ENCODE measurements at places on chromosomes 5 and 9.

GRCh38 chr5:160152901-160153300, 33.7 kb upstream of the PWWP2A start:
- no peak for DNase-seq

DNA sequence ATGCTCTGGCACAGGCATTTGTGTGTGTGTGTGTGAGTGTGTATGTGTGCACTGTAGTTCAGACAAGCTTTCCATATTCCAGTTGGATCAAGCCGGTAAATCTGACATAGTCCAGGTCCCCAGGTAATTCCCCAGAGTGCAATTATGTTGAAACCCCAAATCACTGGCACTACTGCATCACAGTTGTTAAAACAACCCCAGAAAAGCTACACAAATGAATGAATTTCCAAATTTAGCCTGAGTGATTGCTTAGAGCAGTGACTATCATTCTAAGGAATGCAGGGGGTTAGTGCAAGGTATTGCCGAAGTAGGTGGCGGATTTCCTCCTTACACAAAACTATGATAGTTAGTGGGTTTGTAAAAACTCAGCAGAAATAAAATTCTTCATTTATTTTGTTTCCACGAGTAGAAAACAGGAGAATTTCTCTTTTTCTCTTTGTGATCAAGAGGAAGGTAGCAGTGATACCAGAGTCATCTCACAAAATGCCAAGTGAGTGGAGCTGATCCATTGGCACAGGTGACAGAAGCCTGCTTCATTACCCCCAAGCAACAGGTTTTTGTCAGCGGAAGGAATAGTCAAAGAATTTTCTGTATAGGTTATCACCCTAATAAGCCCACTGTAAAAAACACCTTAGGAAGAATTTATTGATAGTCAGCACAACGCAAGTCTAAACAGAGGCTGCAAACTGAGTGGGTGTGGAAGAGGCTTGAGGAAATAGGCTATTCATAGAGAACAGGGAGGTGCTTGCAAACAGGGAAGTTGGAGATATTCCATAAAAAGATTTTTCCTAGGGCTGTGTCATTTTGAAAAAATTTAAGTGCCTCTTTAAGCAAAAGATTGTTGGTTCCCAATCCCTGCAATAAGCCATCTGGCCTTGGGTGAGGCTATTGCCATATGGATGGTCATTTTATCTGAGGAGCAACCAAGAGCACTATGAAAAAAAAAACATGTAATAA, 385.1 kb downstream of the CHSY3 start:
- DNase-seq: no peak

GRCh38 chr5:132556153-132556762, 519 bp upstream of the RAD50 start:
- DNase-seq: no peak

DNA sequence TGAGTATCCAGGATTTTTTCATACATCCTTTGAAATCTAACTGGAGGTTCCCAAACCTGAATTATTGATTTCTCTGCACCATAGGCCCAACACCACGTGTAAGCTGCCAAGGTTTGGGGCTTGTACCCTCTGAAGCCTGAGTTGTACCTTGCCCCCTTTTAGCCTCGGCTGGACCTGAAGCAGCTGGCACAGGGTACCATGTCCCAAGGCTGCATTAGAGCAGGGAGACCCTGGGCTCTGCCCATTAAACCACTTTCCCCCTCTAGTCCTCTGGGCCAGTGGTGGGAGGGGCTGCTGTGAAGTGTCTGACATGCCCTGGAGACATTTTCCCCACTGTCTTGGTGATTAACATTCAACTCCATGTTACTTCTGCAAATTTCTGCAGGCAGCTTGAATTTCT, 532.9 kb upstream of the NUDT12 start:
- DNase-seq: no peak

DNA sequence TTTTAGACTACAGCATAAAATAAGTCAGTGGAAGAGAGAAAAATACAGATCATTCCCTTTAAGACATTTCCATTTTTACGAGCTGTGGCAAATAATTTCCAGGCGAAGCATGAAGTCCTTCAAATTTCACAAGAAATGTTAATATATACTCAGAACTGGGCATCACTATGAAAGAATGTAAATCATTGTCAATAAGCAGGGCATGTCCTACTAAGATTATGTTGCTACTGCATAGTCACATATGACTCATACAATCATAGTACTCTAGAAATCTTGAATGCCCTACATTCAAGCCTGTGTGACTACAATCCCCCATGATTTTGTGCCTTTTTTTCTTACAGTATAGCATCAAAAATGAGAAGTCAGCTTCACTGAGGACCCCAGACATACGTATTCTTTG, 485.2 kb upstream of the FTMT start:
- no peak for DNase-seq

GRCh38 chr5:86337667-86338460, 279.9 kb upstream of the COX7C start:
- DNase-seq: no peak

GRCh38 chr5:6253281-6253680, 125.1 kb downstream of the MED10 start:
- no peak for DNase-seq

DNA sequence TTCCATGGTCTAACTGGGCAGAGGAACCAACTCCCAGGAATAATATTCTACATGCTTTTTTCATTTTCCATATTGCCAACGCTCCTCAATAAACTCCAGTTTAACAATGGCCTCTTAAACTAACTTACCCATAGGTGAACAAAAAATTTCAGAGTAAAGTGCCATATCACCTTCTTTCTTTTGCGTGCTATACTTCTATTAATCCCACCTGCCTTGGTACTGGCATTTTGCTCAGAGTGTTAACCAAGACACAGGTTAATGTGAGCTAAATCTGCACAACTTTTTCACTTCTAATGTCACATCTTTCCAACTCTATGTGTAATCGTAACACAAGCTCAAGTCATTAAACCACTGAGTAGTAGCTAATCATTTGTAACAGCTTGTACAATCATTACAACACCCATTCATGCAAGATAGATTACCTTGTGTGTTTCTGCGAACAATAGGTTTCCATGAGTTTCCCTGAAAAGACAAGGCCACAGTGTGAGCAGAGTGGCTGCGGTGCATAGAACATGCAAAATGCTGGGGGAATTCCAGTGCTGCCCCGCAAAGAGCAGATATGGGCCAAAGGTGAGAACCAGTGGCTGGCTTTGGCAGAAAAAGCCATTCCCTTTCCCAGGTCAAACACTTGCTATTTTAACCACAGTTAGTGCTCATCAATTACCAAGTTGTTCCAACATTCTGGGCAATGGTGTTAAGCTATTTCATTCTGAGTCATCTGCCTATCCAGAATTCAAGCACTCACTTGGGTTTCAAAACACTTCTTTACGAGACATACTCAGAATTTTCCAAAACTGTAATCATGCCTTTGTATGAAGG, 42.8 kb downstream of the TIMD4 start:
- DNase-seq: no peak

DNA sequence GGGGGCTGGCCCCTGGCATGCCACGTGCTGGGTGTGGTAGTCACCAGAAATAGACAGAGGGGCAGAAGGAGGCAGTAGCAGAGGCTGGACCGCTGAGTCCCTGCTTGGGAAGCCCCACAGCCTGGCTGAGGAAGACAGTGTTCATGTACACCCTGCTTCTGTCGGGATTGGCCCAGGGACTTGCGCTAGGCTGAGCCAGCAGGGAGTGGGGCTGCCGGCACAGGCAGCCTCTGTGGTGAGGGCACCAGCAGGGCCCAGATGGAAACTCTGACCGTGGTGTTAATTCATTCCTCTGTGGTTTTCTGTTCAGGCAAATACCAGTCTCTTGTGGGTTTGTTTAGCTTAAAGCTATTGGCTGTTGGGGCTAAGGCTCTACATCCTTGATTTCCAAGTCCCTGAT, 108.6 kb upstream of the RAD23B start:
- DNase-seq: no peak

GRCh38 chr9:74803376-74804017, 84.2 kb downstream of the TRPM6 start:
- no peak for DNase-seq

- DNase-seq: no peak
Observed at GRCh38 chr9:79674052-79674777, 102.5 kb downstream of the TLE4 start.

- DNase-seq: no peak
Observed at GRCh38 chr5:60504342-60504741, 195.6 kb downstream of the DEPDC1B start.

- peak; percentile 35 for DNase-seq
Observed at GRCh38 chr5:157252711-157253465, 13.0 kb upstream of the CYFIP2 start.

DNA sequence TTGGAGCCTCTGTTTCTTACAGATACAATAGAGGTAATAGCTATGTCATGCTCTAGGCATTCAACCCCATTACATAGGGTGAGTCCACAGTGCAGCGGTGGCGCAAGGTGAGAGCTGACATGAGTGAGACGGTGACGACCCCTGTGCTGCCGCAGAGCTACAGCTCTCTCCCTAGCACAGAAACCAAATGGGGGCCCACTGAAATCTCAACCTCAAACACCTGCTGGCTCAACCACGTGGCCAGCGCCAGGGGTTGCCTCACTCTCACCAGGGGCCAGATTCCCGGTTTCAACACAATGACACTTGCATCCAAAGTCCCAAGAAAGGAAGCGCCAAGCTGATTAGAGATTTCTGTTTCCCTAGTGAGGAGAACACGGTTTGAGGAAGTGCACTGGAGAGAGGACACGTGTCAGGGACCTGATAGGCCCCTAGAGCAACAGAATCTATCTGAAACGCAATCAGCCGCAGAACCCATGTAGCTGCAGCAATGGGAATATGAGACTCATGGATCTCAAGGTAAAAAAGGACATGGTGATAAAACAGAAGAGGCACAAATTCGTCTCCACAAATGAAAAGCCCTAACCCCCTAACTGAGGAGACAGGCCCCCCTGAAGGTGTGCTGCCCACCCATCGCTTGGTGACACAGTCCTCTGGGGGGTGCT, 114.3 kb downstream of the CRB2 start:
- no peak for DNase-seq

DNA sequence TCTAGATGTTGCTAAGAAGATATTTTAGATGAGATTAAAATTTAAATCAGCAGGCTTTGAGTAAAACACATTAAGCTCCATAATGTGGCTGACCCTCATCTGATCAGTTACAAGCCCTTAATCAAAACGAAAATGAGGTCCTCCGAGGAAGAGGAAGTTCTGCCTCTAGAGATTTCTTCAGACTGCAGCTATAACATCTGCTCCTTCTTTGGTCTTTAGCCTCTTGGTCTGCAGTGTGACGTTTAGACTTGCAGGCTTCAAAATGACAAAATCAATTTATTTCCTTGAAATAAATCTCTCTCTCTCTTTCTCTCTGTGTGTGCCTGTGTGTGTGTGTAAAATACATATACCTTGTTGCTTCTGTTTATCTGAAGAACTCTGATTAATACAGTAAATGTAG, 1429.8 kb upstream of the CDH9 start:
- DNase-seq: no peak

GRCh38 chr9:33852216-33852826, 35.4 kb downstream of the UBE2R2 start:
- peak; percentile 32 for DNase-seq

DNA sequence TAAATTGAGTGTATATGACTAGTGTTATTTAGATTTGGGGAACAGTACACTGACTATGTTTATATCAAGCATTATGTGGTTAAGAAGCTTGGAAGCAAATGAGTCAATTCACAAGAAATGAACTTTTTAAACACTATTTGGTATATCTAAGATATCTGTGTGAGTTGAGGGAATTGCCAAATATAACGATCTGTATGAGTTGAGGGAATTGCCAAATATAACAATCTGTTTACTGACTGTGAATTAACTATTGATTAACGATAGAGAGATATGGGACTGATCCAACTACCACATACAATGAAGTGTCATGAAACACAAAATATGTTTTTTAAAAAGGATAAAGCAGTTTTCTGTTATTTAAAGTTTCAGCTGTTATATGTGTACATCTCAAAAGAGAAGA, 301.4 kb downstream of the TENT4A start:
- no peak for DNase-seq

DNA sequence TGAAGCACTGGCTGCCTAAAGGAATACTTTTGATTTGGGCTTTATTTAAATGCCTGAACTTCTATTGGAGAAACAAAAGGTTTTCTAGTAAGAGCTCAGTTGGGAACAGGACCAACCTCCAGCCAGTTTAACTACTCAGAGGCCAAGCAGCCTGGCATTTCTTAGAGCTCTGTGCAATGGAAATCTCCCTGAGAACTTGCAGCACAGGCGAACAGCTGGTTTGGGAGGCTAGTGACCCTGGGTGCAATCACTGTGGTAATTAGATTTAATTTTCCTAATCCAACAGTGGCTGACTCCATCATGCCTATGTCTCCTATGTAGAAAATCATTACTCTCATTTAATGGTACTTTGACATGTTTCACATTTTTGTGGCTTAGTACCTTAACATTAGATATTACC, 1.0 kb upstream of the CDH6 start:
- no peak for DNase-seq

DNA sequence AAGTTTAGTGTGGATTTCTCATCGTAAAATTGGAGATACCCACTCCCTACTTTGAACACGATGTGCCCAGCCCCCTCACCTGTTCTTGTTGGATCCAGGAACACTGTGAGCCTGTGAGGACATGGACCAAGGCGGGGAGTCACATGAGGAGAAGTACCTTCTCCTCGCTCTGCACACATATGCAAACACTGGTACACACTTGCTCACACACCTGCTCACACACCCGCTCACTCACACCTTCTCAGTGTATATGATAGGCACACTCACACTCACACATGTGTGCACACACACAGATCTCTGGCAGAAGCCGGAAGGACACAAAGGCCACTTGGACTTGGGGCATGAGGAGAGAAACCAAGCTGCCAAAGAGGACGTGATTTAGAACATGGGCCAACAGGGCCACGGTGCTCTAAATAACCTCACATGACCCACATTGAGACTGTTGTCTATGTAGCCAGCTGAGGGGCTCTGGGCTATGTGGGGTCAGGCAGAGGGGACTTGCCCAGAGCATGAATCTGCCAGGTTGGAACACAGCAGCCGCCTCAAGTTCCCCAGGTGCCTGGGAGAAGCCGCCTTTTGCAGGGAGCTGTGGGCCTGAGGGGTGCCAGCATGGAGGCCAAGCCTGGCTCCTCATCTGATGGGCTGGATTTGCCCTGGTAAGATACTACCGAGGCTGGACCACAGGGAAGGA, 283.0 kb upstream of the IRX4 start:
- no peak for DNase-seq

DNA sequence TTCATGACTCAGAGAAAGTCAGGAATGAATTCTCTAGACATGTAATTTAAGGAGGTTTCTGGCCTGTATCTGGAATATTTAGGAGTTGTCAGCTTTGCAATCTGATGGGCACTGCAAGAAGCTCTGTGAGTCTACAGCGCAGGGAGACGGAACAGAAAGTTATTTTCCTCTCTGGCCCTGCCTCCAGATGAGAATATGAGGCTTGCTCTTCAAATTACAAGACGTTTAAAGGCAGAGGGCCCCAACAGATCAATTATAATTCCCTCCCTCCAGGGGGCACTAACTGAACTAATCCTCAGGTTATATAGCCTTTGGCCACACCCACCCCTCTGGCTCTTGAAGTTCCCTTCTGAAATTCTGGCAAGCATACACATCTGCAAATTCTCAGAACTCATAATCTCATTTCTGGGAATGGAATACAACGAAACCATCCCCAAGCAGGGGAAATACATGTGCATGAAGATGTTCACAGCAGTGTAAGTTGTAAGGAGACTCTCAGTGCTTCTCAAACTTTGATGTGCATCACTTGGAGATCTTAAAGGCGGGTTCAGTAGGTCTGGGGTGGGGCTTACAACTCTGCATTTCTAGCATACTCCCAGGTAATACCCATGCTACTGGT, 307.6 kb downstream of the CWC27 start:
- DNase-seq: peak; percentile 14

GRCh38 chr5:35198686-35199085, 31.6 kb downstream of the PRLR start:
- no peak for DNase-seq

- DNase-seq: no peak
Observed at GRCh38 chr5:179294131-179294780, 51.0 kb downstream of the ADAMTS2 start.
